DND-41 (cell line): ENCODE measurements at places on chromosomes 11 and 22.

- H3K4me3 ChIP-seq = no peak overlapping the region
- no peaks in the 10 kb centered on the region for H3K36me3 ChIP-seq
- H3K27me3 ChIP-seq = no peaks in the 10 kb centered on the region
- H3K4me1 ChIP-seq = no peaks in the 10 kb centered on the region
- H3K27ac ChIP-seq = no peak overlapping the region
- no peak for DNase-seq
Observed at GRCh38 chr22:49243335-49243734, 584.3 kb downstream of the BRD1 start.

- no peak for DNase-seq
- no peaks in the 10 kb centered on the region for H3K36me3 ChIP-seq
- H3K27me3 ChIP-seq = no peaks in the 10 kb centered on the region
- no peak overlapping the region for H3K4me3 ChIP-seq
- peaks cover 13% of the 10 kb centered on the region for H3K4me1 ChIP-seq
Observed at GRCh38 chr11:33266393-33267215, 9.4 kb downstream of the HIPK3 start.

DNA sequence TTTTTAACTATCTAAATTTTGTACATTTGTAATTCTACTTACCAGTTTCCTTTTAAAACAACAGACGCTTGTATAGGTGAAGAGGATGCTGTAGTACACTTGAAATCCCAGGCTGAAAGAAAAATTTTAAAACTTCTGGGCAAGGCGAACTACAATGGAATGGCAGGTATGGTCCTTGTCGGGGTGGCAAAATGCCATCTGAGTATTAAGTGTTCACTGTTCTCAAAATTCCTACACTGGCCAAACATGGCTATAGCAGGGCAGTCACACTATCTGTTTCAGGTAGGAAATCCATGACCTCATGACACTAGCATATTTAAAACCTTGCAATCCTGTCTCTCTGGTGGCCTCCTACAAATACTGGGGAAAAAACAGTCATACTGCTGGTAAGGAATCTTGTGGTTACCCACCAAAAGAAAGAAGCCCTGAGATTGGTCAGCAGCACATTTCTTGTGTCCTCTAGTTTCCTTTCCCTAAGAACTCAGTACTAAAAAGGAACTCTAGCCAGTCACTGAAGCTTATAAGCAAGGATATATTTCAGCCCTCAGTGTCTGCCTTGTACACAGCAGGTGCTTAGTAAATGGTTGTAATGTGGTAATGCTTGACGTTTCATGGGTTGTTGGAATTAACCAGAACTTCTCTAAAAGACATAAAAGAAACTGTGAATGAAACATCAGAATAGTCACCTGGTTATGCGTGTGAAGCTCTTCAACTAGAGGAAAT, 5.2 kb upstream of the ZC3H12C start:
- H3K36me3 ChIP-seq = no peaks in the 10 kb centered on the region
- no peak overlapping the region for H3K4me3 ChIP-seq
- no peak overlapping the region for H3K27ac ChIP-seq
- DNase-seq = no peak
- no peaks in the 10 kb centered on the region for H3K4me1 ChIP-seq

DNA sequence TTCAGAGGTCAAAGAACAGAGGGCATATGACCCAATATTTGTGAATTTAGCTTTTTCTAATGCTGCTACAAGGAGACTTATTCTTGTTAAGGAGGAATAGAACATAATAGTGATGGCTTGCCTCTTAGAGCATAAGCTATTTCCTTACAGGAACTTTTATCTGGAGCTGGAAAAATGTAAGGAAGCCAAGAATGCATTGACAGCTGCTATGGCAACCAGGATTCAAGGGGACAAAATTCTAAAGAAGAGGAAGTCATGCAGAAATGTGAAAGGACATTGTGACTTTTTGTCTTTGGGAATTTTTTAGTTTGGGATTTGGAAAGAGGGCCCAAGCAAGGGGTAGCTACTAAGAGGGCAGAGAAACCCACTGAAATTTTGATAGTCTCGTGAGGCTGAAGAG, 51.1 kb downstream of the EHF start:
- no peak overlapping the region for H3K27ac ChIP-seq
- H3K36me3 ChIP-seq = no peaks in the 10 kb centered on the region
- no peaks in the 10 kb centered on the region for H3K4me1 ChIP-seq
- H3K27me3 ChIP-seq = no peaks in the 10 kb centered on the region
- DNase-seq = no peak

- no peaks in the 10 kb centered on the region for H3K4me1 ChIP-seq
- H3K4me3 ChIP-seq = no peak overlapping the region
- H3K27ac ChIP-seq = no peak overlapping the region
- DNase-seq = no peak
- H3K27me3 ChIP-seq = no peaks in the 10 kb centered on the region
Observed at GRCh38 chr11:28887681-28888080, 779.5 kb downstream of the METTL15 start.

DNA sequence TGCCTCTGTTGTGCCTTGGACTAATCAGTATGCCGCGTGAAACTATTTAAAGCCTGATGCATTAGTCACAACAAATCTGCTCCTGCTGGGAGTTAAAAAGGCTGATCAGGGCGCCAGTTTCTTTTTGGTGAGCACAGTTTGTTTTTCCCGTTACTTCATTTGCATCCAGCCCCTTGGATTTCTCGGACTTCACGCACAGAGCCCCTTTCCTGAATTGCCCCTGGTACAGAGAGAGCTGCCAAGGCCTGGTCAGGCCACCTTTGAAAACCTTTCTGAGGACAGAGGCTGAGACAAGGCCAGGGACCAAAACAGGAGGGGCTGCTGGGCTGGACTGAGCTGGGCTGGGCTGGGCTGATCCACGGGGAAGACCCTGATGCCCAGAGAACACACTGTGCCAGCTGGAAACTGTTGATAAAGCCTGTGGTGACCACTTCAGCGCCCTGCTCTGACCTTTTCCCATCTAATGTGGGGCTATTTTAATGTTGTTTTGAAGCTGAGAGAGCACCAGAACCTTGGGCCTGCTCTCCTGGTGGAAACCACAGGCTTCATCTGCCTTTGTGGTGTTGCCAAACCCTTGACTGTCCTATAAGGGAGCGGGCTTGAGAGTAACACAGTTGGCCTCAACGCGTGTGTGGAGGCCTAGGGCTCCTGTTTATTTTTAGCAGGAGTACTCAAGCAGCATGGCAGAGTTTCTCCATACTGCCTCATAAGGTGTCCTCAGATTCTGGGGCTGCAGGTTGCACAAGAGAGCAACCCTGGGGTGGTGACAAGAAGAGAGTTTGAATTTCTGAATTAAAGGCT, 44.2 kb downstream of the NAV2 start:
- H3K27me3 ChIP-seq = peaks cover 5% of the 10 kb centered on the region
- H3K27ac ChIP-seq = no peak overlapping the region
- H3K4me1 ChIP-seq = no peaks in the 10 kb centered on the region

DNA sequence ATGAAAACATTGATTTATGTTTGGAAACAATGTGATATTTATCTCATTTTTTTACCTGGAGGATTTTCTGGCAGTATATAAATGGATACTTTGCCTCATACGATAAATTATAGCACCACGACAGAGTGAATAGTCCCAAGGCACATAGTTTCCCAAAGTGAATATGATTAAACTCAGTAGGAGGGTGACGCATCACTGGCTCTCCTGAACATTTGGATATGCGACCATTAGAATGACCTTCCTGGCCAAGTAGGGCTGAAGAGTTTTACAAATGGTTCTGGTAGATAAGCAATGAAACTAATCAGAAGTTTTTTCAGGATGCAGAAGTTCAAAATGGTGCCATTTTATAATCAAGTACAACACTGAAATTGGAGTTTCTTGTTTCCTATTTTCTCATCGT, 397.7 kb downstream of the AASDHPPT start:
- peaks cover 13% of the 10 kb centered on the region for H3K4me1 ChIP-seq
- DNase-seq = no peak
- H3K4me3 ChIP-seq = no peak overlapping the region
- no peak overlapping the region for H3K27ac ChIP-seq
- no peaks in the 10 kb centered on the region for H3K27me3 ChIP-seq
- H3K36me3 ChIP-seq = no peaks in the 10 kb centered on the region

GRCh38 chr22:49183826-49184216, 643.9 kb downstream of the BRD1 start:
- no peak for DNase-seq
- no peak overlapping the region for H3K27ac ChIP-seq
- H3K4me3 ChIP-seq = no peak overlapping the region
- no peaks in the 10 kb centered on the region for H3K36me3 ChIP-seq

DNA sequence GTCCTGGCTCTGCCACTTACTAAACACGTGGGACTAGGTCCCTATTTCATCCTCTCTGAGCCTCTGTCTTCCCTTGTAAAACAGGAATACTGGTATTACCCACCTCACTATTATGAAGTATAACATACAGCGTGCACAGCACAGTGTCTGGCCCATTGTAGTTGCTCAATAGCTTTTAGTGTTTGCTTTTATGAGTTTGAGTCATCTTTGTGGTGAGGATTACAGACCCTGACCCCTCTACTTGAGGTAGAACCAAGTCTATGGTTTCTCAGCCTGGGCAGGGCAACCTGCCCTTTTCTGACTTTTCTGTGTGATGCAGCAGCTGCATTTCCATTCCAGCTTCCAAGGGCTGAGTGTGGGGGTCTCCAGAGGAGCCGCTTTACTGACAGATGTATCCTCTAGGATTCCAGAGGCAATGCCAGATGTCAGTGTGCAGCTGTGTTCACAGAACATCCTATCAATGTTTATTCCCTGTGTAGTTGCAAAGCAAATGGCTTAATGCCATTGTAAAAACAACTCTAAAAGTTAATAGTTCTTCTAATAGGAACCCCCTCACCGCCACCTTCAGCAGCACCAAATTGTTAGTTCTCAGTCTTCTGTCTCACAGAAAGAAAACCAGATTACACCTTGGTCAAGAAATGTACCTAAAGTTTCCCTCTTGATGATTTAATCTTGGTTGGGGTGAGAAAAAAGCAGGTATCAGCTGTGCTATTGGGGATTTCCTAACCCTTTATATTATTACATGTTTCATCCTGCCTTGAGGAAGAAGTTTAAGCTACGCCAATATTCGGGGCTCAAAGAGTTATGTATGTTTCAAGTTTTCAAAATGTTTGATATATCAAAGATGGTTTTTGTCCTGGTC, 16.8 kb downstream of the PRR5L start:
- H3K27me3 ChIP-seq = peaks cover 28% of the 10 kb centered on the region
- H3K36me3 ChIP-seq = no peaks in the 10 kb centered on the region
- no peak overlapping the region for H3K4me3 ChIP-seq
- DNase-seq = no peak

DNA sequence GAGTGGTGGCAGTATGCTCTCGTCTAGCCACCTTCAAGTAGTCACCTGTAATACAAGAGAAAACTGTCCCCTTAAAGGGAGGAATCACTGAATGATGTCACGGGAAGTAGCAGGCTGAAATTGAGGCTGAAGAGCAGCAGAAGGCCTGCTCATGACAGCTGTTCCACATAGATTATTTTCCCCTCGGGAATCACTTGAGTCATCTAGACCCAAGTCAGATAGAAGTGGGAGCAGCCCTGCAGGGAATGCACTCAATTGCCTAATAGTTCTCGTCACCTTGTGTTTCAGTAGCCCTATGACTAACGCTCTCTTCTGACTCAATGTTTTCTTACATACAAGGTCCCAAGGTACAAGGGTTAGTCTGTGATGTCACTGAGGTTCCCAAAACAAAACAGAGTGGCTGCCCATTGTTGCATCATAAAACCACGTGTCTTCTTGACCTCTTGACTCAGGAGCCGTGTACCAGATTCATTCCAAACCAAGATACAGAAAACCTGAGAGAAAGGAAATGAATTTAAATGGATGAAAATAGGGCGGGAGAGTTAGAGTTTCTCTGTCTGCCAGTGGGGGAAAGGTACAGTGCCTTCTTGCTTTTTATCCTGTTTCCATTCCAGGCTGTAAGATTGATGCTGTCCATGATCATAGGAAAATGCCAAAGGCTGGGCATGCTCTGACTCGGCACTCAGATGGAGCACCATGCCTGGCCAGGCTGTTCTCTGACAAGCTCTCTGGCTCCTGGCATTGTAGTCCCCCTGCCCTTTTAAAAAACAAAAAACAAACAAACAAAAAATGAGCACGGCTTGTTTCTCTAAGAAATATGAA, 21.6 kb upstream of the C11orf96 start:
- H3K4me3 ChIP-seq = no peak overlapping the region
- DNase-seq = no peak
- H3K4me1 ChIP-seq = no peaks in the 10 kb centered on the region
- peaks cover 16% of the 10 kb centered on the region for H3K36me3 ChIP-seq
- no peak overlapping the region for H3K27ac ChIP-seq

- no peaks in the 10 kb centered on the region for H3K27me3 ChIP-seq
- no peak for DNase-seq
- H3K4me3 ChIP-seq = no peak overlapping the region
- no peaks in the 10 kb centered on the region for H3K4me1 ChIP-seq
- no peaks in the 10 kb centered on the region for H3K36me3 ChIP-seq
- no peak overlapping the region for H3K27ac ChIP-seq
Observed at GRCh38 chr11:127607487-127608085, 607.0 kb upstream of the KIRREL3 start.

GRCh38 chr22:27541836-27542235, 259.7 kb downstream of the MN1 start:
- H3K4me3 ChIP-seq = no peak overlapping the region
- no peaks in the 10 kb centered on the region for H3K27me3 ChIP-seq
- no peaks in the 10 kb centered on the region for H3K36me3 ChIP-seq

DNA sequence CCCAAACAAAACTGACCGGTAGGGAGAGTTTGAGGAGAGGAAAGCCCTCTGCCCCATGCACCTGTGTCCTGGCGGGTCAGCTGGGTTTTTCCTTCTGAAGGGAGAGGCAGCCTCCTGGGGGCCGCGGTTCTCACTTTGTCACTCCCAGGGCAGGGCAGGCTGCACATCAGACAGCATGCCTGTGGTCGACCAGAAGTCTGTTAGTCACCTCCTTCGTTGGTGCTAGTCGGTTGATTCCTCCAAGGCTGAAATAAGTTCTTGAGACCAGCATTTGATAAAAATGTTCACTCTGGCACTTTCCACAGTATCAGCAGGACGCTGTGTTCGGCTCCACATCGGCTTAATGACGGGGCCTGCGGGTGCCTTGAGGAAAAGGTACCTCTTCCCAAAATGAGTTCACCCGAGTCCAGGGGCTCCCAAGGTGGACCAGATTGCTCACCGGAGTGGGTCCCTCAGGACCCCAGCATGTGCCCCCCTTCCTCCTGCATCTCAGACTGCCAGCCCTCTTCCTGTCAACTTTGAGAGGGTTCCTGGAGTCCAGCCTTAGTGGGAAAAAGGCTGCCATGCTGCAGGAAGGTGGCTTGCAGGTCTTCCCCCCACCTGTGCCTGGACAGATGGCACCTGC, 373.7 kb upstream of the B3GAT1 start:
- peaks cover 5% of the 10 kb centered on the region for H3K36me3 ChIP-seq
- H3K4me1 ChIP-seq = no peaks in the 10 kb centered on the region
- no peaks in the 10 kb centered on the region for H3K27me3 ChIP-seq
